ENCODE measurements at places on chromosomes 16 and 17.

- H3K27me3 ChIP-seq = no peaks in the 10 kb centered on the region
- no peak for DNase-seq
- H3K4me3 ChIP-seq = no peak overlapping the region
- no peaks in the 10 kb centered on the region for H3K36me3 ChIP-seq
- H3K27ac ChIP-seq = no peak overlapping the region
Observed at GRCh38 chr16:78705694-78706093, 606.2 kb downstream of the WWOX start.

- no peak overlapping the region for H3K27ac ChIP-seq
- H3K4me1 ChIP-seq = peaks cover 12% of the 10 kb centered on the region
- DNase-seq = no peak
- H3K27me3 ChIP-seq = no peaks in the 10 kb centered on the region
- no peak overlapping the region for H3K4me3 ChIP-seq
- no peaks in the 10 kb centered on the region for H3K36me3 ChIP-seq
Observed at GRCh38 chr17:55833306-55833705, 82.5 kb downstream of the PCTP start.

GRCh38 chr17:11493936-11494335 lies 104.3 kb upstream of the DNAH9 start:
- H3K27me3 ChIP-seq = peaks cover 17% of the 10 kb centered on the region
- no peak overlapping the region for H3K27ac ChIP-seq
- no peak for DNase-seq
- H3K4me3 ChIP-seq = no peak overlapping the region
- H3K36me3 ChIP-seq = peaks cover 58% of the 10 kb centered on the region
- H3K4me1 ChIP-seq = peaks cover 7% of the 10 kb centered on the region

GRCh38 chr16:81638286-81638945 lies 140.7 kb upstream of the PLCG2 start:
- H3K4me1 ChIP-seq = peaks cover 42% of the 10 kb centered on the region
- H3K27ac ChIP-seq = peak overlapping the region; percentile 26
- H3K27me3 ChIP-seq = no peaks in the 10 kb centered on the region
- H3K36me3 ChIP-seq = no peaks in the 10 kb centered on the region
- no peak for DNase-seq

DNA sequence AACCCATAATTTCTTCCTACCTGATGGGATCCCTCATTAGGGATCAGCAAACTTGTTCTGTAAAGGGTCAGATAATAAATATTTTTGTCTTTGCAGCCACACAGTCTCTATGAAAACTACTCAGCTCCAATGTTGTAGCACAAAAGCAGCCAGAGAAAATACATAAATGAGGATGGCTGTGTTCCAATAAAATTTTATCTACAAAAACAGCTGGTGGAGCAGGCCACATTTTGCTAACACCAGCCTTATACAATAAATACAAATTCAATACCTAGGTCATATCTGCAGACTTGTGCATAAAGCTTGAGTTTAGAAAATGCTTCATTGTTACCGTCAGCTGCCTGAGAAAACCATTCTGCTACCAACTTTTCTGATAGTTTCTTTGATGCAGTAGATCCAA lies 38.4 kb upstream of the INTS2 start:
- H3K4me3 ChIP-seq = no peak overlapping the region
- H3K27ac ChIP-seq = no peak overlapping the region
- no peak for DNase-seq
- peaks cover 68% of the 10 kb centered on the region for H3K36me3 ChIP-seq
- no peaks in the 10 kb centered on the region for H3K4me1 ChIP-seq
- no peaks in the 10 kb centered on the region for H3K27me3 ChIP-seq

- H3K27me3 ChIP-seq = no peaks in the 10 kb centered on the region
- H3K4me1 ChIP-seq = peaks cover 5% of the 10 kb centered on the region
- DNase-seq = peak; percentile 90
Observed at GRCh38 chr16:88468275-88469129, 15.4 kb downstream of the ZFPM1 start.

- no peak overlapping the region for H3K27ac ChIP-seq
- H3K27me3 ChIP-seq = peaks cover 7% of the 10 kb centered on the region
- peaks cover 3% of the 10 kb centered on the region for H3K4me1 ChIP-seq
- H3K36me3 ChIP-seq = peaks cover 37% of the 10 kb centered on the region
- no peak for DNase-seq
Observed at GRCh38 chr17:22128723-22129122, 436.4 kb downstream of the KCNJ18 start.

- no peak overlapping the region for H3K27ac ChIP-seq
- no peak for DNase-seq
- no peak overlapping the region for H3K4me3 ChIP-seq
- H3K27me3 ChIP-seq = no peaks in the 10 kb centered on the region
- no peaks in the 10 kb centered on the region for H3K4me1 ChIP-seq
Observed at GRCh38 chr16:14063618-14064581, 7.2 kb upstream of the MRTFB start.

DNA sequence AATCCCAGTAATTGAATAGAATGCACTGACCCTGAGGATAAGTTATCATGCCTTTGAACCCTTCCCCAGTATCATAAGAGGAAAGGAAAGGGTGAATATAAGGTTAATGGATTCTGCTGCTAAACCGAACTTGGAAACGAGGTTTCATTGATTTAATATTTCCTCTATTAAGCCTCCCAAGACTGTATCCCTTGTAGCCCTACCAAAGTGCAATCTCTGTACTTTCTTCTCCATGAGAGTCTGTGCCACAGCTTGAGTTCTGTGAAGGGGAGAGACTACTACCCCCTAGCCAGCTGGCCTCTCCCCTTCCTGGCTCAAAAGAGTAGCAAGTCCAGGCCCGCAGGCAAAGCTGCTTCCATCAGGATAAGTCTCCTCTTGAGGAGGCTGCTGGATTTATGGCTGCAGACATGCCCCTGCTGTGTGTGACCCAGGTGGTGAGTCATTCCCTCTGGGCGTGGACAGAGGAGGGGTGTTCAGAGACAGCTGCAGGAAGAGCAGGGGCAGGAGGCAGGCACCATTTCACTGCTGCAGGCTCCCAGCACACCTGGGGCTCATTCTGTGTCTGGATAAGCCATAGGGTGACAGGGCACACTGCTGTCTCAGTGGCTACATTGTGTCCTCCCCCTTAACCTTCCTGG lies 58.4 kb downstream of the TOM1L2 start:
- H3K4me3 ChIP-seq = no peak overlapping the region
- H3K4me1 ChIP-seq = peaks cover 15% of the 10 kb centered on the region
- H3K36me3 ChIP-seq = peaks cover 10% of the 10 kb centered on the region
- peak overlapping the region; percentile 62 for H3K27ac ChIP-seq
- DNase-seq = peak; percentile 36

GRCh38 chr17:78970834-78971755 lies 8.6 kb downstream of the LGALS3BP start:
- peak; percentile 87 for DNase-seq
- H3K27ac ChIP-seq = peak overlapping the region; percentile 75
- no peaks in the 10 kb centered on the region for H3K27me3 ChIP-seq
- H3K4me3 ChIP-seq = no peak overlapping the region
- H3K4me1 ChIP-seq = peaks cover 24% of the 10 kb centered on the region
- peaks cover 4% of the 10 kb centered on the region for H3K36me3 ChIP-seq

- peaks cover 2% of the 10 kb centered on the region for H3K27me3 ChIP-seq
- H3K4me3 ChIP-seq = no peak overlapping the region
- peak overlapping the region; percentile 61 for H3K27ac ChIP-seq
- peaks cover 8% of the 10 kb centered on the region for H3K36me3 ChIP-seq
- H3K4me1 ChIP-seq = peaks cover 31% of the 10 kb centered on the region
- DNase-seq = no peak
Observed at GRCh38 chr17:73474370-73474988, 162.7 kb upstream of the CDC42EP4 start.

- H3K27me3 ChIP-seq = no peaks in the 10 kb centered on the region
- H3K36me3 ChIP-seq = no peaks in the 10 kb centered on the region
- H3K4me1 ChIP-seq = no peaks in the 10 kb centered on the region
- H3K4me3 ChIP-seq = no peak overlapping the region
- no peak for DNase-seq
- H3K27ac ChIP-seq = no peak overlapping the region
Observed at GRCh38 chr17:19590451-19590850, 56.8 kb downstream of the SLC47A1 start.

- H3K36me3 ChIP-seq = peaks cover 32% of the 10 kb centered on the region
- peak overlapping the region; percentile 63 for H3K27ac ChIP-seq
- H3K27me3 ChIP-seq = no peaks in the 10 kb centered on the region
- DNase-seq = no peak
- no peak overlapping the region for H3K4me3 ChIP-seq
Observed at GRCh38 chr17:29449865-29450671, 59.9 kb downstream of the TAOK1 start.

DNA sequence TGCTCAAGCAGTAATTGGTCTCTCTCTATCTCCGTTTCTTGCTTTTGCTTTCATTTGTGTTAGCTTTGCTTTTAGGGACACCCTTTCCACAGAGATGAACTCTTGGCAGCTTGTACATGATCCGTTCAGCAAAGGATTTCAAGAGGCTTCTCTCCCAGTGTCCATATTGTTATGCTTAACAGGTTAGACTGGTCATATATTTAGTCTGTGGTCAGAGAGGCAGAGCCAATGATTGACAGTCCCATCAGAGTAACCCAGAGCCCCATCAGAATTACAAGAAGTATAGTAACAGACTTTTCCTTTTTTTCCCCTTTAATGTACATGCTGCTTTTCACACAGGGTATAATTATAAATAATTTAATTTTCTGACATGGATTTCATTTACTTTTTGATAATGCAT lies 34.4 kb downstream of the GDPD1 start:
- no peaks in the 10 kb centered on the region for H3K36me3 ChIP-seq
- H3K4me3 ChIP-seq = no peak overlapping the region
- H3K27me3 ChIP-seq = no peaks in the 10 kb centered on the region
- H3K27ac ChIP-seq = no peak overlapping the region
- no peaks in the 10 kb centered on the region for H3K4me1 ChIP-seq

DNA sequence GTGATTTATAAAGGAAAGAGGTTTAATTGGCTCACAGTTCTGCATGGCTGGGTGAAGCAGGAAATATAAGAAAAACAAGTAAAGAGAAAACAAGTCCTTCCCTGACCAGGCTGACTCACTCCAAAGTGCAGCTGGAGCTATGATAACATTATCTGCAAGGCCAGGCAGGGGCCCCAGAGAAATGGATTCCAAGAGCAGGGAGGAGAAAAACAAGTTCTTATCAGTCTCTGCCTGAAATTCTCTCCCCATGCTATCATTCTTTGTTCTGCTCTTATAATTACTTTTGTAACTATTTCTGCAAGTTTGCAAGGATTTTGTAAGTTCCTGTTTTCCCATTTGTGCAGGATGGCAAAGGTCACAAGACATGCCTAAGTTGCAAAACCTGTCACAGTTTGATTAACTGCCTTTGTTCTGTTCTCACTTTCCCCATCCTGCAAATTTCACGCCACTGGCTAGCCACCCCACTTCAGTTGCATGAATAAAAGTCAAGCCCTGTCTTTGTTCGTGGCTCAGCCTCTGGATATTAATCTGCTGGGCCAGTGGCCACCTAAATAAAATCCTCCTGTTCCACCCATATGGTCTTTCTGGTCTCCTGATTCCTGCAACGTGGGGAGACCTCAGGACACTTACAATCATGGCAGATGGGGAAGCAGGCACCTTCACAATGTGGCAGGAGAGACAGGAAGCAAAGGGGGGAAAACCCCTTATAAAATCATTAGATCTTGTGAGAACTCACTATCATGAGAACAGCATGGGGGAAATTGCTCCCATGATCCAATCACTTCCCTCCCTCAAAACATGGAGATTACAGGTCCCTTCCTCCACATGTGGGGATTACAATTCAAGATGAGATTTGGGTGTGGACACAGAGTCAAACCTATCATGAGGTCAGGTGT lies 13.1 kb downstream of the ABCA9 start:
- H3K36me3 ChIP-seq = no peaks in the 10 kb centered on the region
- H3K4me1 ChIP-seq = no peaks in the 10 kb centered on the region
- no peak overlapping the region for H3K27ac ChIP-seq
- H3K4me3 ChIP-seq = no peak overlapping the region

- H3K4me3 ChIP-seq = no peak overlapping the region
- H3K4me1 ChIP-seq = peaks cover 76% of the 10 kb centered on the region
- H3K36me3 ChIP-seq = no peaks in the 10 kb centered on the region
- no peak for DNase-seq
- H3K27me3 ChIP-seq = no peaks in the 10 kb centered on the region
Observed at GRCh38 chr17:12053552-12053951, 32.9 kb downstream of the MAP2K4 start.

GRCh38 chr16:49593424-49594040 lies 219.9 kb downstream of the C16orf78 start:
- no peak overlapping the region for H3K27ac ChIP-seq
- no peak overlapping the region for H3K4me3 ChIP-seq
- DNase-seq = no peak
- H3K36me3 ChIP-seq = no peaks in the 10 kb centered on the region
- no peaks in the 10 kb centered on the region for H3K27me3 ChIP-seq
- peaks cover 56% of the 10 kb centered on the region for H3K4me1 ChIP-seq

DNA sequence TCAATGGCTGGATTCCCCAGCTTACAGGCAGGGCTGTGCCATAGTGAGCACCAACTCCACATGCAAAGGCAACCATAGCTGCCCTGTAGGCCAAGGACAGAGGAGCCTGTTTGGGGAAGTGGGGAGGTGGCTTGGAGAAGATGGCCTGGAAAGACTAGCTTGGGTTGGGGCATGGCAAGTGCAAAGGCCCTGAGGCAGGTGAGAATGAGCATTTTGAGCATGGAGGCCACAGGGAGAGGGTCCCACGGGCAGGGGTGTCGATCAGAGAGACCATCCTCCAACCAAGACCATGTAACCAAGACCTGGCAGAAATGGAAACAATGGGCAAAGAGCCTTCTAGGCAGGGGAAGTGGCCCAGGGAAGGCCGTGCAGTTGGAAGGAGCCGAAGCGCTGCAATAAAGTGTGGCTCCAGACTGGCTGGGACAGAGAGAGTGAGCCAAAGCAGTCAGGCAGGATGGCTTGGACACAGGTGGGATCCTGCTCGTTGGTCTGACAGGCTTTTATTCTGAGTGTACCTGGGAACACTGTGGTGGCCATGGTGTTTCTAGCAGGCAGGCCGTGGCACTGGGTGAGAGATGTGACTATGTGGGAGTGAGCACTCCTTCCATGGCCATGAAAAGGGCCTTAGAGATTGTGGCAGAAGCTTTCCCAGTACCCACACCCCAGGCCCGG lies 24.8 kb upstream of the MPRIP start:
- peaks cover 2% of the 10 kb centered on the region for H3K27me3 ChIP-seq
- peaks cover 8% of the 10 kb centered on the region for H3K4me1 ChIP-seq
- H3K4me3 ChIP-seq = no peak overlapping the region
- DNase-seq = no peak

- H3K36me3 ChIP-seq = no peaks in the 10 kb centered on the region
- H3K4me3 ChIP-seq = peak within 1 kb of the TSS; percentile 66
- peak; percentile 54 for DNase-seq
- no peak within 1 kb of the TSS for H3K27ac ChIP-seq
- H3K27me3 ChIP-seq = peaks cover 87% of the 10 kb centered on the region
Observed at GRCh38 chr17:17681187-17681743, at the start of gene RAI1. Gene RAI1, plus strand, starts transcription at chr17:17681458. Its CDS starts 111,491 bp downstream, at chr17:17792949.

DNA sequence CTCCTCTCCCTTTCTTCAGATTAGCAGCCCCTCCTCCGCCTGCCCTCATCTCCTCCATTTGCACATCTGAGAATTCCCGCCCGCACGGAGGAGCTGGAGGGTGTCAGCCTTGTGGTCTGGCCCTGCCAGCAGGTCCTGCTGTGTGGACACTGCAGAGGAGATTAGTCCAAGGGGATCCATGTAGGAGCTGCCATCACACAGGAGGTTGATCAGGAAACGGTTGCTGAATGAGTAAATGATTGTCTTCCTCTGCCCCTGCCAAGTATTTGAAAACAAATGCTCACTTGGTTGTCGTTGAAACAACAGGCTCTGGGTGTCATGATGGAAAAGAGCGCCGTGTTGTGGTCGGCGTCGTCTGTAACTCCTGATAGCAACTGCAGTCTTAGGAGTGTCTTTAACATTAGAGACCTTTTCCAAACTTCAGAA lies 63.8 kb upstream of the CHMP6 start:
- no peak for DNase-seq
- H3K4me1 ChIP-seq = peaks cover 19% of the 10 kb centered on the region
- H3K4me3 ChIP-seq = no peak overlapping the region
